ENCODE measurements at places on chromosomes 7 and 10. TPM values are rescaled to one million over a fixed set of nuclear protein-coding genes. Genes with fewer than 3 reads are reported as not detected.

The UCMA gene
- not detected for polyA plus RNA-seq

The PRTFDC1 gene
- polyA plus RNA-seq = 3.1 TPM

The GARIN1A gene
- polyA plus RNA-seq = 0.83 TPM

The NUTM2E gene
- polyA plus RNA-seq = not detected

The CTTNBP2 gene
- polyA plus RNA-seq = 30.0 TPM

The SMO gene
- polyA plus RNA-seq = 41.3 TPM

The CDC14C gene
- polyA plus RNA-seq = 0.06 TPM

The AOAH gene
- not detected for polyA plus RNA-seq

The CCDC172 gene
- not detected for polyA plus RNA-seq

The ELAPOR2 gene
- 70.7 TPM for polyA plus RNA-seq

The WDR86 gene
- polyA plus RNA-seq = 87.0 TPM

The HGF gene
- polyA plus RNA-seq = 0.82 TPM

The CALY gene
- 12.3 TPM for polyA plus RNA-seq

The ZNF37A gene
- 15.2 TPM for polyA plus RNA-seq

The AKR1C2 gene
- polyA plus RNA-seq = 7.1 TPM

The CHAT gene
- not detected for polyA plus RNA-seq

The DENND11 gene
- 5.0 TPM for polyA plus RNA-seq

DNA sequence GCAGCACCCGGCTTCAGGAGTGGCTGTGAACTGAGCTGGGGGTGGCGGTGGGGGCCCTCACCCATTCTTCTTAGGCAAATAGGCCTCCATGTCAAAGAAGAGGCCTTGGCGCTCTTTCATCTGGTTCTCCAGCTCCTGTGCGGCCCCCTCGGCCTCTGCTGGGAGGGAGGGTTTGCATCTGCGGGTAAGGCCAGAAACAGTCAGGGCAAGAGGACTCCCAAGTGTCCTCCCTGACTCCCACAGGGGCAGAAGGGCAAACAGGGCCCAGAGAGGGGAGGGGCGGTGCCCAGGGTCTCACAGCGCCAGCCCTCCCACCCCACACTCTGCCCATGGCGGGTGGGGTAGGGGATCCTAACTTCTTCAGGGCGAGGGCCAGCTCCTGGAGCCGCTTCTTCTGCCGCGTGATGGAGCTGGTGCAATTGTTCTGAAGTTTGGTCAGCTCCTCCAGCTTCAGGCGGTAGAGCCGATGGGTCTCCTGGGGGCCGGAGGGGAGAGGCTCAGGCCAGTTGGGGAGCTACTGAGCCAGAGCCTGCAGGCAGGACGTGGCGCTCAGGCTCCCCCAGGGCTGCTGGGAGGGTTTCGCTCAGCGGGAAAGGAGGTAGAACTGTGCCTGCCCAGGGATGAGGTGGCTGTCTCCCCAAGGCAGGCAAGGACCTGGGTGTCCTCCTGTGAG lies 2.2 kb downstream of the TMEM120A start:
- no peak for DNase-seq

- DNase-seq = peak; percentile 15
These were observed 107.0 kb upstream of the BTBD16 start for GRCh38 chr10:122164023-122164601.

DNA sequence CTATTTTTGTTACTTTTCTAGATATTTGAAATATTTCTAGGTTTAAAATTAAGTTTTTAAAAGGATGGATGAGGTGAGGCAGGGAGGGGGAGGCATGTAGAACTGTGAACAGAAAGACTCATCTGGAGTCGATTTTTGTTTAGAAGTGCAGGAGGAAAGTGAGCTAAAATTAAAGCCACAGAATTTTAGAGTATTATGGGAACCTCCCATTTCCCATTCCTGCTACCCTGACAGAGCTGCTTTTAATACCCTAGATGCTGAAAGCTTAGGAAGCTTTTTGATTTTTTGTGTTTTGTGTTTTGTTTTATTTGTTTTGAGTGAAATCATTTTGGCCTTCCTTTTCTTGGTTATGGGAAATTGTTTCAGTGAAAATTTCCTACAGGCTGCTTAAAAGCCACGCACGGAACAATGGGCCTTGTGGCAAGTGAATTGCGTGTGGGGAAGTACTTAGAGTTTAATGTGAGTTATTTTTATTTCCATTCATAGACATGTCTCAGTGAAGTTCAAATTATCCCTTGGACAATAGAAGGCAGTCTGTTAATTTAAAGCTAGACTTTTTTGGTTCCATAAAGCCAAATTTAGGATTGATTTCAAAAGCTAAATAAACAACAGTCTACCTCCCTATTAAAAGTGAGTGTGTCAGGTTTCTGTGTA lies 102.0 kb upstream of the HDAC9 start:
- DNase-seq = no peak

- peak; percentile 16 for DNase-seq
These were observed 15.9 kb downstream of the ZNF3 start for GRCh38 chr7:100065452-100066186.

GRCh38 chr7:140144821-140145220 lies 32.0 kb downstream of the KDM7A start:
- DNase-seq = no peak

DNA sequence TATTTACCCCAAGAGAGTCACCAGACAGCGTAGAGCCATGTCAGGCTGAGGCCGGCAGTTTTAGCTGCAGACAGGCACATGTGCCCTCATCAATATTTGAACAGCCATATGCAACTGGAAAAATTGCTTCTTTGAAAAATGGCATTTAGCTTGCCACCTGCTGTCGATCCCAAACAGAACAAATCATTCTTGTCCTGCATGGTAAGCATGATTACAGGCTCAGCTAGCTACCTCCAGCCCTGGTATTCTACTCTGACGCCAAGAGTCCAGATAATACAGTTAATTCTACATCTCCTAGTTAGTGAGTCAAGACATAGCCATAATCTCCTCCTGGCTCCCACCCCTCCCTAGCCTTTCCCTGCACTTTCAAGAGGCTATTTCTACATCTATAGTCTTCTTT lies 7.7 kb downstream of the CREB3L2 start:
- peak; percentile 50 for DNase-seq

DNA sequence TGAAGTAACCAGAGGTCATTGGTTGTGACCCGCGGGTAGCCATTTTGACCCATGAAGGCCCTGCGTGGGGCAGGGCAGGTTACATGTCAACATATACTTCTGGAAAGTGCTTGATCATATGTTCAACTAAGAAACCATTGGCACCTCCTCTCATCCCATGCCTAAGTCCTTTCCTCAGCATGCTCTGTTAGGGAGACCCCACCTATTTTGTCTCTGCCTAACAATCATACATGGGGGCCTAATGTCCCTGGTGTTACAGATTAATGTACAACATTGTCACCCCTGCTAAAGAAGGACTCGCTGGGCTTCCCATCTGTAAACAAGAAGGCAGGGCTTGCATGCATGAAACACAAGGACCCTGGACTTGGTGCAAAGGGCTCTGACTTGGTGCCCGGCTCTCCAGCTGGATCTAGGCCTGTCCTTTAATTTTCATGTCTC lies 133.7 kb upstream of the TNS3 start:
- no peak for DNase-seq

- DNase-seq = no peak
These were observed 20.0 kb upstream of the PARP12 start for GRCh38 chr7:140082770-140083169.

GRCh38 chr7:120060281-120060680 lies 212.7 kb upstream of the KCND2 start:
- no peak for DNase-seq

GRCh38 chr10:129467359-129468064 lies 471 bp downstream of the MGMT start:
- peak; percentile 47 for DNase-seq

GRCh38 chr7:152899548-152900109 lies 140.1 kb downstream of the ACTR3B start:
- DNase-seq = no peak

DNA sequence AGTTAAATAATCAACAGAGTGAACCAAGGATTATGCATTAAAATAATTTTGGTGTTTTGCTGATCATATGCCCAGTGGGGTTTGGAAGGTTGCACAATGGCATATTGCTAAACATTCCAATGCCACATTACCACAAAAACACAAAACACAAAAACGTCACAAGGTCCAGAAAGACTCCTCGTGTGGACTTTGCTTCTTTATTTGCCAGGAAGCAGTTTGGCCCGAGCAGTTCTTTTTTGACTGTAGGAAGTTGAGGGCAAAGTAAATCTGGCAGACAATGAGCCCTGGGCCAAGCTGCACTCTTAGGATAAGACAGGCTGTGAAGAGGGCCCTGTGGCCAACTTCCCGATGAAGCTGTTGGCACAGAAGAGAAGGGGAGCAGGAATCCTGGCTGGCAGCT lies 39.2 kb upstream of the SLC35B4 start:
- no peak for DNase-seq

DNA sequence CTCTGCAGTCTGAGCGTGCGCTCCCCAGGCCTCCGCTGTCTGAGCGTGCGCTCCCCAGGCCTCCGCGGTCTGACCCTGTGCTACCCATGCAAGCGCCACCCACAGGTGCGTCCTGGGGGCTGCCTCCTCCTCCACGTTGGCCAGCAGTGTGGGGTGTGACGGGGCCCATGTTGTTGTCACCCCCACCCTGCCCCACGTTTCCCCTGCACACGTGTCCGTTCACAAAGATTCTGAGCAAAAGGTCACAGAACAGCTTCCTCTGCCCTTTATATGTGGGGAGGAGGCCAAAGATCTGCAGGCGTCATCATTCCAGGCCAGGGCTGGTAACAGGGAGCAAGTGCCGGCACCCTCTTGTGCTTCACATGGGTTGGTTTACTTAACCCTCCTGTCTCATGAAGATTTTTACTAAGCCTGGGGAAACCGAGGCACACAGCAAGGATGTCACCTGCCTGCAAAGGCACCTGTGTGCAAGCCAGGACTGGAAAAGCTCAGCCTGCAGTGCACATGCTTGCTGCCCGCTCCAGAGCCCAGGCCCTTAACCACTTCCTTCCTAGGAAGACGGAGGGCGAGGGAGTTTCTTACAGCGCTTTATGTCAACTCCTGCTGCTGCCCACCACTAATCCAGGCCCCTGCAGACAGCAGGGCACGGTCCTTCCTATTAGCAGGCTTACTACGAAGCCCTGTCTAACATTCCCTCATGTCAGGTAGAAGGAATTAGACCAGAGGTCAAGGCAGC lies 4.8 kb downstream of the GPR146 start:
- no peak for DNase-seq

GRCh38 chr7:101168412-101169049 lies 3.2 kb upstream of the VGF start:
- DNase-seq = no peak

- no peak for DNase-seq
These were observed 150.3 kb downstream of the AHR start for GRCh38 chr7:17448479-17449423.

DNA sequence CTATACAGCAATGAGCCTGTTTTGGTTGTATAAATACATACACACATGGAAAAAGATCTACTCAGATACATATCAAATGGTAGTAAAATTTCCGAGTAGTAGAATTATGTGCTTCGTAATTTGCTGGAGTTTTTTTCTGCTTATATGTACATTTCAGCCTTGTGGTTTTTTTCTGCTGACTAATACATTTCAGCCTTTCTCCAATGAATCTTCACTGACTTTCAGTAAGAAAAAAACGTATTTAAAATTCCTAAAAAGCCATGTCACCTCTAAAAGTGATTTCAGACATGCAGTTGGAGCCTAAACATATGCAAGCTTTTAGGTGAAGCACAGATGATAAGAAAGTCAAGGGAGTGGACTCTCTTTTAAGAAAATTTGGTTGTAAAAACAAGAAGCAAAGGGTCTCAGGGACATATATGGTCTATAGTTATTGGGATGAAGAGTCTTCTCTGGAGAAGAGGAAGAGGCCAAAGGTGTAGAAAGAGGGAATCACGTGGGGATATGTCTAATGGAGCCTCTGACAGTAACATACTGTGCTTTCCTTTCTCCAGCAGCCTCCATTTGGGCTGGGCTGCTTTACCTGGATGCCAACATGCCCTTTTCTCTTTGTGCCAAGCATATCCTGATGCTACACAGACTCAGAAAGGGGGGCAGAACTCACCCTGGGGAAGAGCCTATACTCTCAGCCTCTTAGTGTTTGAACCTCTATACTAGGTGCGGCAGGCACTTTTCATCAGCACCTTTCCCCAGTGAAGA lies 2.4 kb downstream of the AMPH start:
- peak; percentile 42 for DNase-seq

DNA sequence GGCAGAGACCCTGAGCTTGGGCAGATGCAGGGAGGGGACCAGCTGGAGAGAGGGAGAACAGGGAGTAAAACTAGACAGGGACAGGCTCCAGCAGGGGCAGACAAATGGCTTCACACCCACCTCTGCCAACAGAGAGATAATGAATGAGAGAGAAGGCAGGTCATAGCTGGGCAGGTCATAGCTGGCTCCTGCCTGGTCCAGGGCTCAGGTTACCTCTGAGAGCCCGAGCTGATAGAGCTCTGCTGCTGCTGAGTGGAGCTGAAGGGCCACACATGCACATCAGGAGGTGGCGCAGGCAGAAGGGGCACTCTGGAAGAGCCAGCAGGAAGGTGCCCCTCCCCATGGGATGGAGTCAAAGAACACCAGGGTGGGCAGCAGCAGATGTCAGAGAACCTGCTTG lies 154.2 kb downstream of the GFRA1 start:
- DNase-seq = peak; percentile 62

GRCh38 chr7:120060875-120061274 lies 212.1 kb upstream of the KCND2 start:
- no peak for DNase-seq

- DNase-seq = peak; percentile 72
These were observed 5.6 kb downstream of the LRRTM3 start for GRCh38 chr10:66931340-66931948.

DNA sequence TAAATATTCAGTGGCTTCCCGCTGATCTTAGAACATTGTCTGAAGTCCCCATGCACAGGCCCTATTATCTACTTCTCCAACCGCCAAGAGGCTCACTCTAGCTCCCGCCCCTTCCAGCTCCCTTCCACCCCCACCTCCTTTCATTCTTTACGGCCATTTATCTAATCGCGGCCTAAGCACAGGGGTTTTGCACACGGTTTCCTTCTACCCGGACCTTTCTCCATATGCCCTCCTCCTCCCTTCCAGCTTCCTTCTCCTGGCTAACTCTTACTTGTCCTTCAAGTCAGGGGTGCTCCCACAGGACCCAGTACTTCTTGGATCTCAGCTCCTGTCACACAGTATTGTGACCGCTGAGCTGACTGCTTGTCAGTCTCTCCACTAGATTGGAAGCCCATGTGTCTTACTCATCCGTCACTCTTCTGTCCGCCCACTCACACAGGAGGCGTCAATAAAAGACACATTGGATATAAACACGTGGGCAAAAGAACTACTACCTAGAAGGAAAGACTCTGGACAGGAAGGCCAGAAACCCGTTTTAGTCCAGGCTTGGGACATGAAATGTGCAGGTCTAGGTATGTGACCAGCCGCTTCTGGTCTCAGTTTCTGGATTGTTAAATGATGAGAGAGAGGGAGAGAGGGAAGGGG lies 20.2 kb upstream of the HPS1 start:
- DNase-seq = no peak

- DNase-seq = no peak
These were observed 244.2 kb downstream of the DPP6 start for GRCh38 chr7:154296443-154296842.

GRCh38 chr7:80722616-80723195 lies 84.3 kb downstream of the CD36 start:
- peak; percentile 6 for DNase-seq

- peak; percentile 50 for DNase-seq
These were observed 63.3 kb upstream of the KMT2E start for GRCh38 chr7:104950754-104951153.
